ENCODE measurements at places on chromosomes 7 and 10.

- DNase-seq = no peak
Observed at GRCh38 chr10:101481256-101481655, 106.8 kb downstream of the POLL start.

GRCh38 chr7:129947049-129947448 is 5.7 kb downstream of the UBE2H start:
- DNase-seq = no peak

GRCh38 chr7:85019176-85019575 is 167.7 kb downstream of the SEMA3D start:
- no peak for DNase-seq

DNA sequence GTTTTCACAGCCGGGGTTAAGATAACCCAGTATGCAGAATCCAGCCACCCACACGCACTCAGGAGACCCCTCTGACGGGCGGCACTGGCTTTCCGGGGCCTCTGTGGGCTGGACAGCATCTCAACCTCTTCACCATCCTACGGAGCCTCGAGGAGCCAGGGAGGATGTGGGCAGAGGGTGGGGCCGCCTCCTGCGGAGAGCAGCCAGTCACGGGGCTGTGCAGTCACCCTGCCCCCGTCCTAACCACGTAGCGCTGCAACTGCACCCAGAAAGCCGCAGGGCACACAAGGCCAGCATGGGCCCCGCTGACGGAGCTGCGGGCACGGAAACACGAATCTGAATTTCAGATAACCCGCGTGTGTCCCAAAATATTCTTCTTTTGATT is 270.3 kb downstream of the ELFN1 start:
- DNase-seq = peak; percentile 90

GRCh38 chr7:92624298-92624996 is 34.3 kb upstream of the FAM133B start:
- no peak for DNase-seq

GRCh38 chr10:33653584-33654367 is 319.3 kb upstream of the NRP1 start:
- DNase-seq = no peak

All from stimulated activated CD4-positive, alpha-beta T cell treated with anti-CD3 and anti-CD28 coated beads, Interleukin-1b, Interleukin-23, amount 100 ng/mL, for 48 hours (primary cell).